ENCODE measurements at places on chromosomes 4 and X. TPM values are rescaled to one million over a fixed set of nuclear protein-coding genes. Genes with fewer than 3 reads are reported as not detected.

DNA sequence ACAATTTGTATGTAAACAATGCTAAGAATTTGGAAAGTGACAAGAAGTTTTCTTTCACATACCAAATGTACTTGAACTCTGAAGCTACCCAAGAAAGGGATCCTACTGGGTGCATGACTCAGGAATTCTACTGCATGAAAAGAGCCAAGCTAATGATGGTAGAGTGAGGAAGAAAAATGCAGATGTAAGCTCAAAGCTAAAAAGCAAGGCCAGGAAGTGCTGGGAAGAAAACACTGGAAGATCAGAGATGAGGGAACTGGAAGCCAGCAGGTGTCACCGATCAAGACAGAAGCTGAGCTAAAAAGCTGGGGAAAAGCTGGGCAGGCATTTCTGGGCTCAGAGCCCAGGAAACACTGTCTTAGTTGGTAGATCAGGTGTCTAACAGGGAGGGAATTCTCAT is 449.1 kb downstream of the NKX6-1 start:
- no peak for DNase-seq

GRCh38 chrX:9495496-9495895 is 30.6 kb downstream of the TBL1X start:
- no peak for DNase-seq

DNA sequence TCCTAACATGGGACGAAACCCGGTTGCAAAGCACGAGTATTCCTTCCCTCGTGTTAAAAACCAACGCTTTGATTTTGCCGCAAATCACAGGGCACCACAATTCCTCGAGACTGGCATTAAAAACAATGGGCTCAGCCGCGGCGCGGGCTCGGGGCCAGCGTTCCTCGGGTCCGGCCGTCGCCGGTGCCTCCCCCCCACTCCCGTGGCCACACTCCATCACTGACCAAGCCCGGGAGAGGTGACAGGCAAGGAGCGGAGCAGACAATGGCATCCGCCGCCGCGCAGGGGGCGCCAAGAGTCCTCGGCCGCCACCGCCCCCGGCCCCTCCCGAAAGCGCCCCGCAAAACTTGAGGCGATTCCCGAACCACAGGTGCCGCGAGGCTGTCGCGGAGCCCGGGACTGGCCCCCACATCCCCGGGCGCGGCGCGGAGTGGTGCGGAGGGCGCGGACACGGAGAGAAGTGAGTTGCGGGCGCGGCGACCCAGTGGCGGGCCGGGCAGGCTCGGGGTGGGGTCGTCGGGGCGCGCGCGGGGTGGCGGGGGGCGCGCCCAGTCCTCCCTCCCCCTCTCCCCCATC is 445 bp downstream of the AP1S2 start:
- DNase-seq = peak; percentile 69

DNA sequence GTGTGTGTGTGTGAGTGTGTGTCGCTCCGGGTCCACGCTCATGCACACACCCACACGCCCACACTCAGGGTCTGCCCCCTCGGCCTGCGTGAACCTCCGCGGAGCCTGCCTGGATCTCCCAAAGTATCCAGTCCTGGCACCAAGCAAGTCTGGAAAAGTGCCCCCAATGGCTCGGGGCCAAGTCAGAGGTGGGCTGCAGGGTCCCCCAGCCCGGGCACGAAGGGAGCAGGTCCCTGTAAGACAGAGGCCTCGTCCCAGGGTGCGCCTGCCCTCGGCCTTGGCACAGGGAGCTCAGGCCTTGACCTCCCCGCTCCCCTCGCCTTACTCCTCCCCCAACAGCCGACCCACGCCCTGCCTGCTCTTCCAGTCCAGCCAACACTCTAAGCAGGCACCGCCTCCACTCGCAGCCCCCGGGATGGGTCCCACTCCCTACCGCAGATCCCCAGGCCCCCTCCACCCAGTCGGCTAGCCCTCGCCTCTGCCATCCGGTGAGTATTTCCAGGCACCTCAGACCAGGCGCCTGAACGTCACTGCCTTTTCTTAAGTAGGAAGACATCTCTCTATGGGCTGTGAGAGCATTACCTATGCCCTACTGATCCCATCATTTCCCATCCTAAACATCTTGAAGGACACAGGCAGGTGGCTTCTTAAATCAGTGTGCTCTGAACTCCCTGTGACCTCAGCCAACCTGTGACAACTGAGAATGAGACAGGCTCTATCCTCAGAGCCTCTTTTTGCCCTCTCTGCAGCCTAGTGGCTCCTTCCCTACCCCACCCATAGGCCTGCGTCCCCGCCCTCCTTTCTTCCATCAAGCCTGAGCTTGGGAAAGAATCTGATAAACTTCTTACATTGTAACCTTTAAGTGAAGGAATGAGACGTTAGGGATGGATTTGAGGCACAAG is 704 bp downstream of the FAM114A1 start:
- DNase-seq = peak; percentile 41

GRCh38 chrX:13085526-13085925 is 41.1 kb upstream of the FAM9C start:
- peak; percentile 44 for DNase-seq

DNA sequence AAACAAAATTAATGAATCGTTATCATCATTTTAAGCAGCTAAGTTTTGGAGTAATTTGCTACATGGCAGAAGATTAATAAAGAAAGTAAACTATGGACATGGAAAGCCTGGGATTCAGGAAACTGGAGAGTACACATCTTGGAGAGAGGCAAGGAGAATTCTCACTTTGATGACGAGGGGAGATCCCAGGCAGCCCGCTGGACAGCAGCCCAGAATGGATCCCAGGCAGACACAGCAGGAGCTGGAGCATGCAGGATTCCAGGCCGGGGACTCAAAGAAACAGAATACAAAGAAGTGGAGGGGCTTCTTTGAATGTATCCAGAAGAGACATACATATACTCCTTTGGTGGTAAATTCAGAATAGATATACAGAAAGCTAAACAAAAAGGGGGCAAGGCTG is 118.0 kb upstream of the ATP6AP2 start:
- no peak for DNase-seq

GPC4 gene
- total RNA-seq = 0.51 TPM

PLP1 gene
- not detected for total RNA-seq

DMRTC1B gene
- total RNA-seq = 2.4 TPM

ESX1 gene
- not detected for total RNA-seq

Measured in B cell (primary cell).